ENCODE measurements at places on chromosomes 2 and 18.

DNA sequence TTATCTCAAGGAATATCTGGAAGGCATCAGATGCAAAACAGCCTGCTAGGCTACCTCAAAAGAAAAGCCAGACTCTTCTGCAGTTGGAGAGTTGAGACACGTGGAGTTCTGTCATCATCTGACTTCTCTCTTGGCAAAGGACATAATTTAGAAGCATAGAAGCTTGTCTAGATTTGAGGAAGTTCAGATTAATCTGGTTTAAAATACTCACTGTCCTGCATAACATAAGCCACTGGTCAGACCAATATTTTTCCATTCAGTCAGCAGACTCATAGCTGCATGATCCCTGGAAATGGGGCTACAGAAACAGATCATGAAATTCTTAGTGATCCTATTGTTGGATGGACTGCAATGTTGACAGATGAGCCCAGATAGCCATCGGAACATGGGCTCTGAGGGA, 349.0 kb downstream of the TXNL1 start:
- no peak overlapping the region for H3K27ac ChIP-seq
- no peaks in the 10 kb centered on the region for H3K36me3 ChIP-seq
- H3K4me1 ChIP-seq, result no peaks in the 10 kb centered on the region

- H3K4me3 ChIP-seq, result no peak overlapping the region
- no peaks in the 10 kb centered on the region for H3K36me3 ChIP-seq
- no peaks in the 10 kb centered on the region for H3K4me1 ChIP-seq
Observed at GRCh38 chr2:212249451-212249850, 289.2 kb downstream of the ERBB4 start.

DNA sequence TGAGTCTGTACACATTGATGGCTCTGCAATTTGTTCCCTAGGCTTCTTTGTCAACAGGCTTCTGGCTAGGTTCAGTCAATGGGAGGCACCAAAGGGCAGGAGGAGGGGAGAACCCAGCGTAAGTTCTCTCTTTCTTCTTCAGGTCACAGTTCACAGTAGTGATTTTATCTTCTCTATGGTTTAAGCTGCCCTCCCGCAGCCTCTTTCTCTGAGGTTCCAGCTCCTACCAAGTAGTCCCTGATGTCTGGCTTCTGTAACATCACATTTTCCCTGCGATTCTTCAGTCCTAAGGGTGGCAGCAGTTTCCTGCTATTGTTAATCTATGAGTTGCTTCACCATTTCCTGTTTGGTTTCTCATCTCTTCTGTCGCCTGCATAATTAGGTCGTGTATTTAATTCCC, 107.4 kb downstream of the CPO start:
- no peak overlapping the region for H3K4me3 ChIP-seq
- no peaks in the 10 kb centered on the region for H3K27me3 ChIP-seq
- H3K36me3 ChIP-seq, result no peaks in the 10 kb centered on the region

- peak within 1 kb of the TSS; percentile 53 for H3K27ac ChIP-seq
- peak within 1 kb of the TSS; percentile 62 for H3K4me3 ChIP-seq
- peaks cover 33% of the 10 kb centered on the region for H3K27me3 ChIP-seq
- no peaks in the 10 kb centered on the region for H3K36me3 ChIP-seq
Observed at GRCh38 chr2:219498280-219499057, at the start of gene GMPPA. Gene GMPPA, plus strand, starts transcription at chr2:219498891. Its CDS starts 1,085 bp downstream, at chr2:219499976.

- DNase-seq, result no peak
- H3K27me3 ChIP-seq, result no peaks in the 10 kb centered on the region
- no peak overlapping the region for H3K4me3 ChIP-seq
- H3K27ac ChIP-seq, result no peak overlapping the region
- no peaks in the 10 kb centered on the region for H3K36me3 ChIP-seq
Observed at GRCh38 chr2:184765112-184765895, 167.0 kb downstream of the ZNF804A start.

GRCh38 chr18:59730896-59731295, 33.7 kb upstream of the CCBE1 start:
- no peak overlapping the region for H3K27ac ChIP-seq
- no peak overlapping the region for H3K4me3 ChIP-seq
- H3K36me3 ChIP-seq, result no peaks in the 10 kb centered on the region
- DNase-seq, result no peak
- H3K27me3 ChIP-seq, result no peaks in the 10 kb centered on the region

GRCh38 chr18:69978732-69979715, 31.4 kb upstream of the CD226 start:
- H3K27me3 ChIP-seq, result no peaks in the 10 kb centered on the region
- no peaks in the 10 kb centered on the region for H3K36me3 ChIP-seq
- no peak overlapping the region for H3K4me3 ChIP-seq
- DNase-seq, result no peak

DNA sequence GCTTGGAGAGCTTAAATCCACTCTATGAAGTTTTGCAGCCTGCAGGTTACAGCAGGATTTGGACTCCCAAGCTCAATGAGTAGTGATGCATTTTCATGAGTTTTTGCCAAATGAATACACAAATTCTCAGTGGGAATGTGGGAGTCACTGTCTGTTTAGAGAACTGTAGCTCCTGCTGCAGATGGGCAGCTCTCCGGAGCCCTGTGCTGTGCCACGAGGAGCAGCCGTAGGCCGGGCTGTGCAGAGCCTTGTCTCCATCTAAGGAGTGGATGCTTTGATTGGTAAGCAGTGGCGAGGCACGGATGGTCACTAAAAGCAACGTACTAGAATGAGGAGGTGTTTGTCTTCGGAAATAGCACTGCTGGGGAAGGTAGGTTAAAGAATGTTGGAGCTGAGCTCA, 96.0 kb upstream of the NFATC1 start:
- no peak for DNase-seq
- no peak overlapping the region for H3K4me3 ChIP-seq
- no peak overlapping the region for H3K27ac ChIP-seq
- H3K27me3 ChIP-seq, result no peaks in the 10 kb centered on the region

Measured in CD4-positive, alpha-beta memory T cell (primary cell).